ENCODE measurements at places on chromosomes 13 and 19. TPM values are rescaled to one million over a fixed set of nuclear protein-coding genes. Genes with fewer than 3 reads are reported as not detected.

Gene RGL3
- total RNA-seq = 131 TPM

GRCh38 chr13:36294096-36294495 lies 3.5 kb downstream of the CCDC169 start:
- DNase-seq = no peak
- no peak overlapping the region for H3K27ac ChIP-seq
- no peak overlapping the region for H3K4me3 ChIP-seq
- H3K36me3 ChIP-seq = peaks cover 6% of the 10 kb centered on the region
- H3K27me3 ChIP-seq = no peaks in the 10 kb centered on the region

DNA sequence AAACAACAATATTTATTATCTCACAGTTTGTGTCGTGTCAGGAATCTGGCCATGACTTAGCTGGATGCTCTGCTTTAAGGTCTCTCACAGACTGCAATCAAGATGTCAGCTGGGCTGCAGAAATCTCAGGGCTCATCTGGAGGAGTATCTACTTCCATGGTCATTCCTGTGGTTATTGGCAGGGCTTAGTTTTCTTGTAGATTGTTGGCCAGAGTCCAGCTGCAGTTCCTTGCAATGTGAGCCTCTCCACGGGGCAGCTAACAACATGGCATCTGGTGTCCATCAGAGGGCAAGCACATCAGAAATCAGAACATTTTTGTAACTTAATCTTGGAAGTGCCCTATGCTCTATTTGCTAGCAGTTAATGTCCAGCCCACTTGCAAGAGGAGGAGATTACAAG lies 45.7 kb upstream of the TDRD3 start:
- H3K4me1 ChIP-seq = peaks cover 7% of the 10 kb centered on the region
- no peaks in the 10 kb centered on the region for H3K27me3 ChIP-seq
- H3K27ac ChIP-seq = no peak overlapping the region
- no peak for DNase-seq

GRCh38 chr13:48879432-48879831 lies 96.3 kb upstream of the FNDC3A start:
- no peaks in the 10 kb centered on the region for H3K36me3 ChIP-seq
- no peak overlapping the region for H3K4me3 ChIP-seq
- H3K4me1 ChIP-seq = peaks cover 9% of the 10 kb centered on the region
- H3K27ac ChIP-seq = no peak overlapping the region
- peaks cover 12% of the 10 kb centered on the region for H3K27me3 ChIP-seq

DNA sequence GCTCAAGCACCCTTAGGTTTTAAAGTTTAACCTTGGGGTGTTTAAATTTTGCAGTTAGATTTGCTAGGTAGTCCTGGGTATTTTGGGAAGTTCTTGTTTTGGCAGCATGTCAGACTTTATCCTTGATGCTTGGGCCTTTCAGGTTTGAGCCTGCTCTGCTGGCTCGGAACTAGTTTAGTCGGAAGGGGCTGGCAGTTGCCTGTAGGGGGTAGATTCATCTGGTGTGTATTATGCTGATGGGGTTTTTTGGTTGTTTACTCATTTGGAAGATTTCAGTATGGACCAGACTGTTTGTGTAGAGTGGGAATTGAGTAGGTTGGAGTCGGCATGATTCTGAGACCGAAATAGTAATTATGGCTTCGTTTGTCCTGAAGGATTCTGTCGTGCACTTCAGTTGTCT lies 15.1 kb downstream of the ILF3 start:
- no peak overlapping the region for H3K4me3 ChIP-seq
- no peak overlapping the region for H3K27ac ChIP-seq
- no peak for DNase-seq
- H3K27me3 ChIP-seq = no peaks in the 10 kb centered on the region
- H3K4me1 ChIP-seq = no peaks in the 10 kb centered on the region
- peaks cover 84% of the 10 kb centered on the region for H3K36me3 ChIP-seq

Data from endodermal cell (in vitro differentiated cells).